ENCODE measurements at places on chromosomes 3 and 15.

GRCh38 chr3:40258064-40258463 is 51.4 kb upstream of the EIF1B start:
- no peak for DNase-seq

DNA sequence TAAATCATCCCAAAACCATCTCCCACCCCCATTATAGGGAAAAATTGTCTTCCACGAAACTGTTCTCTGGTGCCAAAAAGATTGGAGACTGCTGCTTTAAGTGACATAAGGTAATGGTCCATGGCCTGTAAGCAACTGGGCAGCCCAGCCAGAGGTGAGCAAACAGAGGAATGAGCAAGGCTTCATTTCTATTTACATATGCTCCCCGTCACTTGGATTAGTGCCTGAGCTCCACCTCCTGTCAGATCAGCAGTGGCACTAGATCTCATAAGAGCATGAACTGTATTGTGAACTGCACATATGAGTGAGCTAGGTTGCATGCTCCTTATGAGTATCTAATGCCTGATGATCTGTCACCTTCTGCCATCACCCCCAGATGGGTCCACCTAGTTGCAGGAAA is 1159.8 kb upstream of the ALCAM start:
- no peak for DNase-seq

DNA sequence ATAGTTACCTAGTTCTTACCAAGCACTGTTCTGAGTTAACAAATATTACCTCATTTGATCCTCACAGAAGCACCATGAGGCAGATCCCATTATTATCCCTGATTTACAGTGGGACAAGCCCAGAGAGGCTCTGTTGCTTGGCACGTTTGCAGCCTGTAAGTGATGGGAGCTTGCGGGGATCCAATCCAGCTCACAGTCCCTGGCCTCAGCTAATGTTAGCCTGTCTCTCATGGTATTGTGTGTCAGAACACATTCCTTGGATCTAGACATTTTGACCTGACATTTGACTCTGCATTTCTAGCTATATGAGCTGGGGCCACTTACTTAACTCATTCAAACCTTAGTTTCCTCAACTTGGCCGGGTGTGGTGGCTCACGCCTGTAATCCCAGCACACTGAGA is 246.9 kb upstream of the LRTM1 start:
- DNase-seq: no peak

DNA sequence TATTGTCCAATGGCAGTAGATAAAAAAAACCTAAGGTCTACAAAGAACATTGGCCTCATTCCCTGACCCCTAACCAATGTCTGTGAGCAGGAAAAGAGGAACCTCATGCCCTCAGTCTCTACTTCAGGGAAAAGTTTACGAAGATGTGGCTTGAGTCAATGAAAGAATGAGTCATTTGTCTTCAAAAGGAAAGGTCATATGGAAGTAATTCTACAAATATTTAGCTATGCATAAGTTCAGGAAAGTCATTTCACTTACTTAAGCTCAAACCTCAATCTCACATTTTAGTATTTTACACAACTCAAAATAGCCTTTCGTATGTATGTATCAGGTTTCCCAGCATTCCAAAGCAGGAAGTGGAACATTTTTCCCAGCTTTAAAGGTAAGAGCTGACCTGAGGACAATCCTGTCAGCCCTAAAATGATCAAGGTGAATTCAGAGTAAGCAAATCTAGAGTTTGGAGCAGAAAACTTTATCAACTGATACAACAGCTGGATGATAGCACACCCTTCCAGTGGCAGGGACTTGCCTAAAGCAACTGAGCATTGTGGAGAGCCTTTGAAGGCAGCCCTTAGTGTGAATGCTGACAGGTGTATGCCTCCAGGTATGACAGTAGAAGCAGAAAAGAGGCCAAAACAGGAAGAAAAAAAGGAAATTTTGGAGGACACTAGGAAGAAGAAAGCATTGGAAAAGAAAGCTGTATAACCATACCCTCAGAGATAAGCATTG is 53.9 kb upstream of the ACKR4 start:
- DNase-seq: peak; percentile 94

GRCh38 chr15:33282226-33283020 is 28.3 kb upstream of the RYR3 start:
- DNase-seq: no peak

GRCh38 chr3:42608581-42608980 is 8.1 kb downstream of the NKTR start:
- peak; percentile 21 for DNase-seq

DNA sequence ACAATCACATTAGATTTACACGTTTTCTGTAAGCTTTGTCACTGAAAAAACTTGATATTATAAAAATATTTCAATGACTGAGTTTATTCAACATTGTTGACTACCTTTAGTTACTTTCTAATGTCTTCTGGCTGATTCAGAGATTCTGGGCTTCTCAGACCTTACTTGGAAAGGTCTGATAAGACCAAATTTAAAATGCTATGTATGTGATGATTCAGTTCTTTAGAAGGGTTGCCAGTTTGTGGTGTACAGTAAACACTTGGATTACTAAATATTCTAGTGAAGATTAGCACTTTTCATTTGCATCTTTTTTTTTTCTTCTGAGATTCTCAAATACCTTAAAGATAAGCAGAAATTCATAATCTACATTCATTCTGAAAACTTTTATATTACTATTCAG is 49.8 kb downstream of the SGO1 start:
- no peak for DNase-seq

DNA sequence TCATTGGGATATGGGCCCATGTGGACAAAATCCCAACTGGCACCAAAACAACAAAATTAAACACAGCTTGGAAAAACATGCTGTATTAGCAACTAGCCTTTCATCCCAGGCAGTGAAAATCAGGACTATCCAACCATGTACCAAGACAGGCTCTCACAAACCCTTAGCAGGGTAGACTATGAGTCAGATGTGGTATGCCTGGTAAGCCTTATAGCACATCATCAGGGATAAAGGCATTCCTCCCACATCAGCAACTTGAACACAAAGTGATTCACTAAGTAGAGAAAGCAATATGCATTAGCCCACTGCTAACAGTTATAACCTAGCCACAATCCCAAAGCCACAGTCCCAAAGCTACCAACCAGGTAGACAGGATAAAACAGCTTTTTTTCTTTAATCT is 8.0 kb downstream of the CEP152 start:
- DNase-seq: peak; percentile 93

DNA sequence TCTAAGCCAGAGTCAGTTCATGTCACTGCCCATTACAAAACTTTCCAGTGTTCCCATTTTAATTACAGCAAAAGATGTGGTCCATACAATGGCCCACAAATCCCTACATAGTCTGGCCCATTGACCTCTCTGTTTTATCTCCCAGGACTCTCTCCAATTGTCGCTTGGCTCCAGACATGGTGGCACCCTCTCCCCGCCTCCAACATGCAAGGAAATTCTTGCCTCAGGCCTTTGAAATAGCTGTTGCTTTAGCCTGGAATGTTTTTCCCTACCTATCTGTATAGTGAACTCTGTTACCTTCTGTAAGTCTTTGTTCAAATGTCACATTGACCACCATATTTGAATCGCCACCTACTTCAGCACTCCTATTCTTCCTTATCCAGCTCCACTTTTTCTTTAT is 377.3 kb upstream of the MCTP2 start:
- no peak for DNase-seq

- DNase-seq: no peak
Observed at GRCh38 chr15:69444686-69445085, 7.9 kb upstream of the RPLP1 start.

- DNase-seq: peak; percentile 51
Observed at GRCh38 chr3:11718637-11719405, 75.1 kb upstream of the VGLL4 start.

DNA sequence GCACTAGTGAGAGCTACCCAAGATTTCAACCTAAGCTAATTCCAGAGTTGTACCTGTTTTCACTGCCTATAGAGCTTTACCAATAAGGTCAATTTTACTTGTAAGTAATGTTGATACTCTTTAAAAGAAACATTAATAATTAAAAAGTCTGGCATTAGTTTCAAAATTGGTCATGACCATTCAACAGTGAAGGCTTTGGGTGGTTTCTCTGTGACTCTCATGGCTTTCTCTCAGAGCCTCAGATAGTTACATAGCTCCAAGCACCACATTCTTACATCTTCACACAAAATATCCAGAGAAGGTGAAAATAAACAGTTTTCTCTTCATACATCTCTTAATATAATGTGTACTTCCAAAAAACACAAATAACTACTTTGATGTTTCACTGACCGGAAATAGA is 61.5 kb upstream of the TCF12 start:
- no peak for DNase-seq

DNA sequence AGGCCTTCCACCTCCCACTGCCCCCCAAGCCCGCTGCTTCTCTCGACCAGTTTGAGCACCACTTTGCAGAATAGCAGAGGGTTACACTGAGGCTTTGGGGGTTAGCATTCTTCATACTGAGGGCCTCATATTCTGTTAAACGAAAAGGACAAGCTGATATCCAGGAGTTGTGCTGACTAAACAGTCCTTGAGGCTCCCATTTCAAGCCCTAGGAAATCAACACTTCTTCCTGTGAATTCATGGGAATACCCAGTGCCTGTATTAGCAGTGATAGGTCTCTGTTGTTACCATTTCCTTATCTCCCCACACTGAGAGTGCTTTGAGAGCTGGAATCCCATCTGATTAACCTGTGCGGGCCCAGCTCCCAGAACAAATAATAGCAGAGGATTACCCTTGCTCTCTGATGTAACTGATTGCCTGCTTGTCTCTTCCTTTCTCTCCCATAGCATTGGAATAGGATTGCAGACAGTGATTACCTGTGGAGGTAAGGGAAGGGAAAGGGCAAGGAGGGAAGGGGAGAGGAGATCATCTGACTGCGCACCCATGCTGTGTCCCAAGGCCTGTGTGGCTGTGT is 930 bp downstream of the FBXW12 start:
- DNase-seq: no peak

DNA sequence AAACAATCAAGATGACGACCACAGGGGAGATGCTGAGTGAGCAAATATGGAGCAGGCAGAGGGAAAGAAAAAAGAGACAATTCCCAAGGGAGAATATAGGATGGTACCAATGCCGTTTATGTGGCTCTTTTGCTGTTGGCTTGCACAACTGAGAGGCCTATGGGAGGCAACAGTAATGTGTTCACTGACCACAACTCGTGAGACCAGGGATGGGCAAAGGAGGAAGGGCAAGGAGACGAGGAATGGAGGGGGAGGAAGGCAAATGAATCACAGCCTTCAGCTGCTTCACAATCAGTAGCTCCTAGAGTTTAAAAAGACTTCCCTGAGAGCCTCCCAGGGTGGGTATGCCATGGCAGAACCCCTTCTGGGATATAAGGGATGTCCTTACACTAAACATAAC is 131.5 kb downstream of the SLC9A9 start:
- no peak for DNase-seq

GRCh38 chr3:45082142-45082538 is 56.0 kb downstream of the CLEC3B start:
- peak; percentile 47 for DNase-seq

- peak; percentile 40 for DNase-seq
Observed at GRCh38 chr3:8887435-8888300, 75.6 kb downstream of the RAD18 start.
